ENCODE measurements at places on chromosomes 2 and 18.

- no peak for DNase-seq
Observed at GRCh38 chr2:176851200-176851888, 361.2 kb upstream of the HNRNPA3 start.

DNA sequence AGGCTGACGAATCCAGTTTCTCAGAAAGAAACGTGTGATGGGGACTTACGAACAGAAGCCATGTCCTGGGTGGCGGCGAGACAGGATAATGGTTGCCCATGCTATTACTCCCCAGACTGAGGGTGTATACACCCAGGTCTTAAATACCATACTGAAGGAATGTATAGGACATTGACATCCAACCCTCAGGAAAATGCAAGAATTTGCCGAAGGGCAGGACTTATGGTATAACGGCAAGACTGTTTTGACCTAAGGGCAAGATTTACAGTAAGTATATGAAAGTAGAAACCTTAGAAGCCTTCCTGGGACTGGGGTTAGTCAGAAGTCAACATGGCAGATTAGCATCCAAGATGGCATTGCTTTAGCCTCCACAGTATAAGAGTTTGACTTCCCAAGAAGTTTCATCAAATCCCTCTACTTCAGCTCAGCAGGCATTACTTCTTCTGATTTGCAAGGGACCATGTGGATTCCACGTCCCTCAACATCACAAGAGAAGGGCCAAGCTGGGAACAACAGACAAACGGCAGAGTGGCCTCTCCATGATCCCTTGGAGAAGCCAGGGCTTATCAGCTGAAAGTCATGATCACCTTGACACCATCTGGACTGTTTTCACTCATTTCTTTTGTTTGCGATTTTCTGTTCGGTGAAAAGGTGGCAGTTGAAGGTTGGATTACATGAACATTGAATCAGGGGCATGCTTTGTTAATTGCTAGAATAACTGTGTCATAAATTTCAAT, 21.1 kb downstream of the ST3GAL5 start:
- no peak for DNase-seq

DNA sequence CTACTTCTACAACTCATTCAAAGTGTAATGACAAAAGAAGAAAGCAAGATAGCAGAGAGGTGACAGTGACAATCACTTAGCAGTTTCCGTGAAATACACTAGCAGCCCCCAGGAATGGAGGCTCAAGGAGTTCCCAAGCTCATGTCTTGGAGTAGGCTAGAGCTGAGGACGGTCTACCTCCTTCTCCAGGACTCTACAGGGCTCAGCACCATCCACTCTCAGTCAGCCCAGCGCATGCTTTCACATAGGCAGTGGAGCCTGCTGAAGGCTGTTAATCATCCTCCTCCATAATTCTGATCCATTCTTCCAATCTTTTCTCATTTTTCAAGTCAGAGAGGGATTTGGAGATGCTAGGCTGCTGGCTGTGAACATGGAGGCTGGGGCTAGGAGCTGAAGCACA, 85.6 kb downstream of the MYT1L start:
- no peak for DNase-seq

DNA sequence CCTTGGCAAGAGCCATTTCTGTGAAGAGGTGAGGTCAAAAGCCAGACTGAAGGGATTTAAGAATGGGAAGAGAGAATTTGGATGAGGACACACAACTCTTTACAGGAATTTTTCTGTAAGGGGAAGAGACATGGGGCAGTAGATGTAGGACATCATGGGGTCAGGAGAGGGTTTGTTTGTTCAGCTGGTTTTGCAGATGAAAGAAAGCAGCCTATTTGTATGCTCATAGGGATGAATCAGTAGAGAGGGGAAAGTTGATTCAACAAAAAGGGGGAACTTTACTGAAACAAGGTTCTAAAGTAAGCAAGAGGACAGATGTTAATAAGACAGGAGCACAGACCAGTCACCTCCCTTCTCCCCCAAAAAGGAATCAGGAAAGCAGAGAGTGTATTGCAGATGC, 11.2 kb downstream of the SCG2 start:
- DNase-seq, result no peak

DNA sequence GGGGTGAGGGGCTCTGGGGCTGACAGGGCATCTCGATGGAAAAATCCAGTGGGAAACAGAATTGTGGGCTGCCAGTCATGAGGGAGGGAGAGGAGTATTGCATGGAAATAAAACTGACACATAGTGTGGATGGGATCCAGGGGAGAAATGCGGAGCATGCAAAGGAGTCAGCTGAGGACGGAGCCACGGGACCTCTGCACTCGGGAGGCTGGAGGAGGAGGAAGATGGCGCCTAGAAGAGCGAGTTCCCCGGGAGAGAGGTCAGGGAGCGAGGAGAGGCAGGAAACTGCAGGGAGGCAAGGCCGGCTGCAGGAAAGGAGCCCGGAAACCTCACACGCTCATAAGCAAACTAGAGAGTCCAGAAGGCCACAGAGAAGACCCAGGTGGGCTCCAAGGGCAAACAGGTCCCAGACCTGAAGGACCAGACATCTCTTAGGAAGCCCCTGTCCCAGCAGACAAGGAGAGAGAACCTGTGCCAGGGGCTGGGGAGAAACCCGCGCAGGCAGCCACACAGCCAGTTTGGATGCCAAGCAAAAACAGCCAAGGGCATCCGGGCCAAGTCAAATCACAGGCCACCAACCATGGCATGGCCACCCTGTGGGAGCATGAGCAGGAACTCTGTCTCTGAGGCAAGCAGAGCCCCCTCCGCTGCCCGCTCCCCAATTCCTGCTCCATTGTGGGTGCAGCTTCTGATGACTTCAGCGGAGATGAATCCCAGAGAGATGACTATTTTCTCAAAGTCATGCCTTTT, 218.8 kb upstream of the ID2 start:
- DNase-seq, result no peak

DNA sequence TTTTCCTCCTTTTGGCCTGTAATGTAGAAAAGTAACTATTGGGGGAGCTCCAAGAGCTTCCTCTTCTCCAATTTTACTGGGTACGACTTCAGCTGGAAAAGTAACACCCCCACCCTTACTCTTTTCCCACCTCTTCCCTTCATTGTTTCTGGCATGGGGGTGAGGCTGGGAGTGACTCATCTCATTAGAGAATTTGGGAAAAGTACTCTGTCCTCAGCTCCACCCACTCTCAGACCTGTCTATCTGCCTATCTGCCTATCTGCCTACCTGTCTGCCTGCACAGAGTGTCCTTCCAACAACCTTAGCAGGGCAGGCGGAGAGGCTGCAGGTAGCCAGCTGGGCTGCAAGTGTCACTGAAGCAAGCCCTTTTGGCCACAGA, 93.6 kb downstream of the EPHA4 start:
- DNase-seq, result no peak

- DNase-seq, result no peak
Observed at GRCh38 chr18:5197032-5197434, at the start of gene AKAIN1. Gene AKAIN1 (minus strand): TSS chr18:5197257. CDS start chr18:5197053, 204 bp downstream.

DNA sequence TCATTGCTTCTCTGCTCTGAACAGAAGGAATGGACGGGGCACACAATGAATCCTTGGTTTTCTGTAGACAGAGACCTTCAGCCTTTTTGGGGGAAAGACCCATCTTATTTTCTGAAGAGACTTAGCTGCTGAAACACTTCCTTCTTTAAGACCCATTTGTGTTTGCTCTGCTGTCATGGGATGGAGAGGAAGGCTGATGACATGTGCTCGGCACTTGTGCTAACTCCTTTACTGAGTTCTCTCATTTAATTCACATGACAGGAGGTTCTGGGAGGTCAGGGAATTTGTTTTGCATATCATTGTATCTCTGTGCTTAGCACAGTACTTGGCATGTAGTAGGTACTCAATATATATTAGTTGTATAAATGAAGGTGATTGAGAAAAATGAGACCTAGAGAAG, 39.0 kb downstream of the OXER1 start:
- no peak for DNase-seq

DNA sequence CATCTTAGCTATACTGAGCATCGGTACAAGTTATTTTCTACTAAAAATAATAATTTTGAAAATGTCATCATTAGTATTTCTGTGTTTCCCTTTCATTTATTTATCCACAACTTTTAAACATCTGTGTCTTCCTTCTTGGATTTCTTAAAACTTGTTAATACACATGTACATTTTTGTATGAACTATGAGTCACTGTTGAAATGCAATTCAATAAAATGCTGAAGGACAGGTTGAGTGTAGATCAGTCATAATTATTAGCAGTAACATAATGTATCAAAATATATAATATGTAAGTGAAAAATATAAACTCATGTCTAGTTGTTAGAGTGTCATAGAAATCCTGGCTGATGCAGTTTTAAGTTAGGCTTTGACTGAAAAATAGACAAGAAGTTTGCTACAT, 115.9 kb downstream of the MEIS1 start:
- no peak for DNase-seq

DNA sequence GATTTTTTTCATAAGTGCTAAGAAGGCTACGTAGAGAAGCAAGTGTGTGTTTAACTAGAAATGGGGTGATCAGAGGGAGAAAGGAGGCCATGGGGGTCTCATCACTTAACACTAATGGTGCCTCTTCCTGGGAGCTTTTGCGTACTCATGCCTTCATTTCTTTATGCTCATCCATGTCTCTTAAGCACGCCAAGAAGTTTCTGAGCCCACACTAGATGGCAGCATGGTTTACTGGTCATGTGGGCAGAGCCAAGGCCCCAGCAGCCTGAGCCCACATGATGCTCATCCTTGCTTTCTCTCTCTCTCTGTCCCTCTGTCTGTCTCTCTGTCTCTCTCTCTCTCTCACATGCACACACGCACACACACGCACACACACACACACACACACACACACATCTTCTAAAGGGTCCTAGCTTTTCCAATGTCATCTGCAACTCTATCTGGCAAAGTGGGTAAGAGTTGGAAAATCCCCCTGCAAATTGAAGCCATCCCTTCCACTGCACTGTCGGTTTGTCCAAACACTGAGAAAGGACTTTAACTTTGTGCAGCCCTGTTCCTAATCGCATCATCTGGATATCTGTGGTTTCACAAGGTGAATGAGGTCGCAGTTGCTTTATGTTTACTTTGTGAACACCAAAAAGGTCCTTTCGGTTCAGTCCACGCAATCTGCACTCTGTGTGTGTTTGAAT, 137.1 kb upstream of the CCDC68 start:
- no peak for DNase-seq

- DNase-seq, result no peak
Observed at GRCh38 chr2:233423552-233423860, 69.2 kb downstream of the DGKD start.
